Nucleus accumbens (tissue), 56 donors: ENCODE measurements at places on chromosomes 1 and 21.

- no peak for DNase-seq
Observed at GRCh38 chr21:24423546-24423945, 1183.7 kb downstream of the MRPL39 start.

GRCh38 chr1:224509907-224510306, 75.3 kb upstream of the WDR26 start:
- DNase-seq: no peak

DNA sequence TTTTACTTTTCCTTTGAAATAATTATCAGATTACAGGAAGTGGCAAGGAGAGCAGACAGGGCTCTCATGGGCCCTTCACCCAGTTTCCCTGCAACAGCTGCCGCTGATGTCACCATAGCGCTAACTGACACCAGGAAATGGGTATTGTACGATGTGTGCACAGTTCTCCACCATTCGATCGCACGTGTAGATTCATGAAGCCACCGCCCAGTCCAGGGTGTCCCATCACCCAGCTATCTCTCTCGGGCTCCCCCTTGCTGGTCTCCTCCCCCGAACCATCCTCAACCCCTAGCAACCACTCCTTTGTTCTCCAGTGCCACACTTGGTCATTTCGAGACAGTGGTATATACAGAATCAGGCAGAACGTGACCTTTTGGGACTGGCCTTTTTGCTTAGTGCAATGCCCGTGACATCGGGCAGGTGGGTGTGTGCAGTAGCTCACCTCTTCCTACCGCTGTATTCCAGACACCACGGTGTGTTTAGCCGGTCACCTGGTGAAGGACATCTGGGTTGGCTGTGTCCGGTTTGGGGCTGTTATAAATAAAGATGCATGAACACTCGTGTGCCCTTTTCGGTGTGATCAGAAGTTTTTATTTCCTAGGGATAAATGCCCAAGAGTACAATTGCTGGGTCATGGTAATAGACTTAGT, 118.4 kb downstream of the CRYAA start:
- no peak for DNase-seq

- DNase-seq: peak; percentile 80
Observed at GRCh38 chr1:13549521-13549920, 34.1 kb upstream of the PDPN start.

GRCh38 chr1:19359357-19359756, 47.2 kb downstream of the SLC66A1 start:
- DNase-seq: no peak

DNA sequence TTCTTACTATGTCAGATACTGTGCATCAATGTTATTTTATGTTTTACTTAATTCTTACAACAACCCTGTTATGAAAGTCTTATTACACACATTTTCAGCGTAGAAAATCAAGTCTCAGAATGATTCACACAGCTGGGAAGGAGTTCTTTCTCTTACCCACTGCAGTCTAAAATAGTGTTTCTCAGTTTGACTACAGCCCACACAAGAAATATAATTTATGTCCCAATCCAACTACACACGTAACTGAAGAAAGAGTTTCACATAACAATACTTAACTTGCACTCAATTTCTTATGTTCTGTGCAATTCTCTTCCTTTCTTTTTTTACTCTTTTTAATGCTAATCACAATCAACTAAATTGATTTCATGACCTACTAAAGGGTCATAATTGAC, 252.8 kb upstream of the ADGRL2 start:
- DNase-seq: no peak

GRCh38 chr1:196993916-196994315, 16.6 kb downstream of the CFHR5 start:
- no peak for DNase-seq

DNA sequence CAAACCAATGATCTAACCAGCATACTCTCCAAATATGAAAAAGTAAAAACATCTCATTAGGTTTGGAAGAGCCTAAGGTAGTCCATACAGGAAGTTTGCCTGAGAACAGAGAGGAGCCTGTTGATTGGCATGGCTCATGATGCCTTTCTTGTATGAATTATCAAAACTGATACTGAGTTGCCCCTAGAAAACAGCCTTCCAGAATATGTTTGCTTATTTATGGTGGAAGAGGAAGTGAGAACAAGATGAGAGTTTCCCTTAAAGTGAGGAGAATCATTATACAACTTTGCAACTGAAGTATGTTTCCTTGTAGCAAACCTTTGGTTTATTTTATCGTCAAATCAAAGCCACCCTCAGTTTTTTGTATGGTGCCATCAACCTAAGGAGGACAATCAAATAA, 23.8 kb upstream of the KIAA1614 start:
- no peak for DNase-seq

GRCh38 chr1:94039514-94039870, 81.5 kb downstream of the ABCA4 start:
- peak; percentile 2 for DNase-seq

GRCh38 chr1:1437904-1438376, 2.5 kb downstream of the VWA1 start:
- DNase-seq: no peak

DNA sequence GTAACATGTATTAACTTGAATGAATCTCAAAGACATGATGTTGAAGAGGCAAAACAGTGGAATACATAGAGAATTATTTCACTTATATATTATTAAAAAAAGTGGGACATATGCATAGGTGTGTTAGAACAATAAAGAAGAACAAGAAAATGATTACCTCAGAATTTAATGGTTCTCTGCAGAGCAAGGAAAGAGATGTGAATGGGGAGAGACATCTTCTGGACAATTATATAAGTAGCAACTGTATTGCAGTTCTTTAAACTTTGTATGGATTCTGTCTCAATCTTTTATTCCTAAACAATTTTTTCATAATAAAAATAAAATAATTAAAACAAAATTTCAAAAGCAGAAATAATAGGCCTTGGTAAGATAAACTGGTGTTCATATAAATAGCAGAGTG, 674.9 kb upstream of the ADGRL4 start:
- no peak for DNase-seq

GRCh38 chr1:65082346-65083040, 65.5 kb upstream of the AK4 start:
- no peak for DNase-seq

DNA sequence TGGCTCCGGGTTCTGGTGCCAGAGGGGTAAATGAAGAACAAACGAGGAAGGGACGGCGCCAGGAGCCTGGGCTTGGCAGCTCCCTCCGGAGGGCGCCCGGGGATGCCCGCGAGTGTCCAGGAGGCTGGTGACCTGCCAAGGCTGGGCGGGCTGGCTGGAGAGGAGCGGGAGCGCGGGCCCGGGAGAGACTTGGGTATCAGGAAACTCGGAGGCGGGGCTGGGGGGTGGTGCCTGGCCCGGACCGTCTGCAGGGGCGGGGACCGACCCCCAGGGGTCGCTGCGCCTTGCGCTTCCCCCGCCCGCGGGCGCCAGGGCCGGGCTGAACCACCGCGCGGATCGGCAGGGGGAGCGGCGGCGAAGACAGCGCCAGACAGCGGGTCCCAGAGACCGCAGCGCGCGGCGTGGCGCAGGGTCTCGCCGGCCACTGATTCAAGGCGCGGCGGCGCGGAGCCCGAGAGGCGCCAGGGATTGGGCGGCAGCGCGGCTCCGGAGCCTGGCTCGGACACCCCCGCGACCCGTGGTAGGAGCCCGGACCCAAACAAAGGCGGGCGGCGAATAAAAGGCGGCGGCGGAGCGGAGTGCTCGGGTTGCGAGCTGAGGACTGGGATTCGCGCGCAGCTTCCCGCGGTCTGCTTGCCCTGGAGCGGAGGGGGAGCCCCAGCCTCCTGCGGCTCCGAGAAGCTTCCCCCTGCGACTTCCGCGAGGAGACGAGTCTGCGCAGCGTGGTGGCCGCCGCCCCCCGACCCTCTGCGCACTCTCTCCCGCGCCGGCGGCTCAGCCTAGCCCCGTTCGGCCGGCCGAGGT, at the start of gene DISP3:
Gene DISP3, plus strand, starts transcription at position 585 of the 804 bp plus-strand sequence. CDS start 21,838 bp downstream, outside the sequence.
- peak; percentile 59 for DNase-seq

GRCh38 chr21:36223451-36223850, 66.8 kb downstream of the DOP1B start:
- no peak for DNase-seq

DNA sequence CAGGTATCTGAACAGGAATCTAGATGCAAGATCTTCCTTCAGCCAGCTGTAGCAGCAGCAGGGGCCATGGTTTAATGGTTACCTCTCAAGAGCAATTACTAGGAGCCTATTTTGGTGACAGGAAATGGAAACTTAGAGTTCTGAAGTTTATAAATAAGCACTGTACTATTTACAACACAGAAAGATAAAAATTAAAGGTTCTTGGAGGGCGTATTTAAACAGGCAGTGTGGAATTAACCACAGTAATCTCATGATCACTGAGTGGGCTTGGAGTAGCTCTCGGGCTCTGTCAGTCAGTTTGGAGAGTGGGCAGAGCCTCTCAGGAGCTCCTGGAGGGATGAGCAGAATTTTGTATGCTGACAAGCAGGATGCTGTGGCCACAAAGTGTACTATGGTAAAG, 10.2 kb upstream of the FCRL5 start:
- no peak for DNase-seq

DNA sequence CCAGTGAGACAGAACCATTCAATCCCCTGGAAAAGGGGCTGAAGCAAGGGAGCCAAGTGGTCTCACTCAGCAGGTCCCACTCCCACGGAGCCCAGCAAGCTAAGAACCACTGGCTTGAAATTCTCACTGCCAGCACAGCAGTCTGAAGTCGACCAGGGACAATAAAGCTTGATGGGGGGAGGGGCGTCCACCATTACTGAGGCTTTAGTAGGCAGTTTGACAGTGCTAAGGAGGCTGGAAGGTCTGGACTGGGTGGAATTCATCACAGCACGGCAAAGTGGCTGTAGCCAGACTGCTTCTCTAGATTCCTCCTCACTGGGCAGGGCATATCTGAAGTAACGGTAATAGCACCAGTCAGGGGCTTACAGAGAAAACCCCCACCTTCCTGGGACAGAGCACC, 105.4 kb upstream of the GORAB start:
- DNase-seq: no peak

DNA sequence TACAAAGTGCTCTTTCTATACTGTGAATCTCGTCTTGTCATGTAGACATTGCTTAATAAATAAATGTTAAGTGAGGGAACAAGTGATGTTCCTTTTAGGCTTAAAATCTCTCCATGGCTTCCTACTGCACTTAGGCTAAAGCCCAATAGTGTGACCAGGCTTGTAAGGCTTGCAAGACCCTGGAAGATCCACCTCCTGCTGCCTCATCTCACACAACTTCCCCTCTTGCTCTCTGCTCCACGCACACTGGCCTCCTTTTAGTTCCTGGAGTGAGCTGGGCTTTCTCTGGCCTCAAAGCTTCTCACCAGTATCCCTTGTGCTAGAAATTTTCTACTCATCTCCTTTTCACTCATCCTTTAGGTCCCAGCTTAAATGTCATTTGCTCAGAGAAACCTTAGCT, 41.5 kb upstream of the DIPK1A start:
- DNase-seq: no peak

DNA sequence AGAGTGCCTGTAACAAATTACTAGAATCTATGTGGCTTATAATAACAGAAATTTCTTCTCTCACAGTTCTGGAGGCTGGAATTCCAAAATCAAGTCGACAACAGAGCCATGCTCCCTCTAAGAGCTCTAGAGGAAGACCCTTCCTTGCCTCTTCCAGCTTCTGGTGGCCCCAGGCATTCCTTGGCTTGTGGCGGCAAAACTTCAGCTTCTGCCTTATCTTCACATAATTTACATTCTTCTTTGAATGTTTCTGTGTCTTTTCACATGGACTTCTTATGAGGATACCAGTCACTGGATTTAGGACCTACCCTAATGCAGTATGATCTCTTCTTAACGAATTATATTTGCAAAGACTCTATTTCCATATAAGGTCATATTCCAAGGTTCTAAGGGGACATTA, 324.4 kb downstream of the PCP4 start:
- no peak for DNase-seq

GRCh38 chr1:59695252-59695651, 119.5 kb upstream of the HOOK1 start:
- DNase-seq: no peak

- no peak for DNase-seq
Observed at GRCh38 chr1:182795563-182796228, 6.1 kb downstream of the NPL start.

GRCh38 chr1:195899762-195900352, 708.4 kb downstream of the KCNT2 start:
- DNase-seq: no peak

DNA sequence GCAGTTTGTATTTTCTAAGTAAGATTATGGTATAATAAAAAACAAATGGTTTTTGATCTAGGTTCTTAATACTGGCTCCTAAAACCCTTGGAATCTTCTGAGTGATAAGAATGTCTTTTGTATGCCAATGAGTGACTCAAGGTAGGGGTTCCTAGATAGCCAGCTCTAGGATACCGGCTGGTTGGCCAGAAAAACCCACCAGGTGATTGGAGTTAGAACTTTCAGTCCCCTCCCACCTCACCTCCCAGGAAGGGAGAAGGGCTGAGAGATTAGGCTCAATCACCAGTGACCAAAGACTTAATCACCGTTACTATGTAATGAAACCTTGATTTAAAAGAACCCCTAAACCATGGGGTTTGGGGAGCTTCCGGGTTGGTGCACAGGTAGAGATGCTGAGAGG, 8.7 kb upstream of the BRDT start:
- DNase-seq: no peak

GRCh38 chr21:28932717-28933116, 60.0 kb downstream of the LTN1 start:
- no peak for DNase-seq

DNA sequence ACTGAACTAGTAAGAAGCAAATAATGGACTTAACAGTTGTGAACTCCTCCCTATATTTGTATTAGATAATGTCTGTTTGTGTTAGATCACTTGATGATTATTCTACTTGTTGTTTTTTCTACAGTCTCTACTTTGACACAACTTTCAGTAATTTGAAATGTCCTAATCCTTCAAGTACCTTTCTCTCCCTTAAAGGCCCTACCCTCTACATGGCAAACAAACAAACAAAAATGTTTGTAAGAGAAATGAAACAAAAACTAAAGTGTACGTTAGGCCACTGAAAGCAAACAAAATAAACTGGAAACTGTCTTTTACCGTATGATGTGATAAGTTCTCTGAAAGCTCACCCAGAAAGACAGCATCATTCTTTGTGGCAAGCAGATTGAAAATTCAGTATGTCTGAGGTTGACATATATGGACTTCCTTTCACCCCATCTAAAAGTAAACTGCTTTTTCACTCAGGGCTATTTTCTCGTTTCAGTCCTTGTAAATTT, 255.9 kb upstream of the SNX7 start:
- no peak for DNase-seq

DNA sequence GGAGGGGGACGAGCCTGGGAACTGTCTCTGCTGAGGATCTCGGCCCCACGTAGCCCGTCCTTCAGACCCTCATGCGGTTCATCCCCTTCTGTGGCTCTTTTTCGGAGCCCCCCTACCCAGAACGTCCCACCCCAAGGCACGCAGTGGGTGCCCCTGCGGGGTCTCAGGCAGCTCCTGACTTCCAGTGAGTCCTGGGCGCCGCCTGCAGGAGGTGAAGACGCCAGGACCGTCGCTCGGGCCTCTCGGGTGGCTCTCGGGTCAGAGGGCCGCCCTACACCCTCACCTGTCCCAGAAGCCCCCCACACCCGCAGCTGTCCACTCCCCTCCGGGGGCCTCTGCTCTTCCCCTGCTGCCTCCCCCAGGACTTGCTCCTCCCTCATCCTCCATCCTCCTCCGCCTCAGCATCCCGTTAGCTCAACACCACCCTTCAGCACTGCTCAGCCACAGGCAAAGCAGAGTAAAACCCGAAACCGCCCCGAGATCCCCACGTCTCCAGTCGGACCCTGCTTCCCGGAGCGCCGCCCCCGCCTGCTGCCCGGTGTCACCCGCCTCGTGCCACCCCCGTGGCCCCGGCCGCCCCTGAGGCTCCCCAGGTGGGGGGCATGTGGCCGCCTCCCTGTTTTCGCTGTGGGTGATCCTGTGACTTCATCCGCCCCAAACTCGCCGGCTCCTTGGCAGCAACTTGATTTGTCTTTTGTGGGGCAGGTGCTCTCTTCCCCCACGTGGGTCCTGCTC, 13.3 kb upstream of the POFUT2 start:
- DNase-seq: no peak
